ENCODE measurements at places on chromosomes 12 and 14. TPM values are rescaled to one million over a fixed set of nuclear protein-coding genes. Genes with fewer than 3 reads are reported as not detected.

DNA sequence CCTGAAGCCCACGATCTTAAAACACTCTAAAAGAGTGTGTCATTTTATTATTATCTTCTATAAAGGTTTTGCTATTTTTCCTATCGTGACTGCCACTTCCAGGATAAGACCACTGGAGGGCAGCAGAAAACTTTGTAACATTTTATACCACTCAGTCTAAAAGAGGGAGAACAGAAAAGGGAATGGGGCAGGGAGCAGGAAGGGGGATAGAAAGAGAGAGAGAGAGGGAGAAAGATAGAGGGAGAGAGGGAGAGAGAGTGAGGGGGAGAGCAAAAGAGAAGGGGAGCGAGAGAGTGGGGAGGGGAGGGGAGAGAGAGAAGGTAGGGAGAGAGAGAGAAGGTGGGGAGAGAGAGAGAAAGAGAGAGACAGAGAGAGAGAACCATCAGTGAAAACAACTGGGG, 2.0 kb upstream of the ART4 start:
- DNase-seq: no peak

The KDM2B gene
- 10.1 TPM for total RNA-seq

GRCh38 chr12:89154743-89155499, 197.4 kb downstream of the DUSP6 start:
- no peak for DNase-seq

DNA sequence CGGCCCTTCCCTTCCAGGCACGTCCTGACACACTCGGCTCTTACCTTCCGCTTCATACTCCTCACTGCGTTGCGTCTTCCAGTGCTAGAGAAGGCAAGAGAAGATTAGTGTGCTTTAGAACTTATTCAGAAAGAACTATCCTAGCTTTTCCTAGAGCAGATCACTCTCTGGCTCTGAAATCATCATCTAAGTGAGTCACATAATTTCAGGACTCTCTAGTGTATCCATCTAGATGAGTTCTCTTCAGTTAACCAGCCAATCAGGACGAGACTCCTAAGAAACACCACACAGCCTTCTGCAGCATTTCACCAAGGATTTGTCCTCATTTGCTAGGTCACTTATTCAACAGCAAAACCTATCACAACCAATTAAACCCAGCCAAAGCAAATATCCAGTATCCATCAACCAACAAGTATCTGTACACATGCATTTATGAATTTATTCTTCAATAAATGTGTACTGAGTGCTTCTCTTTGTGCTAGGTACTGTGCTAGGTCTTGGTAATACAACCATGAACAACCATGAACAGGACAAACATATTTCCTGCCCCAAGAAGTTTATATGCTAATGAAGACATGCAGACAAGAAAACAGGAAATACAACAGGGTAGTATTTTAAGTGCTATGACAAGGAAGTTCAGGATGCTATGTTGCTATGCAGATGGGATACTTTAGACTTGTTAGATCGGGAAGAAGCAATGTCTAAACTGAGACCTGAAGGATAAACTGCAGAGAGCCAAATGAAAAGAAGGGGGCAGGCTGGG, 52.1 kb downstream of the NIN start:
- DNase-seq: no peak

GRCh38 chr14:89366864-89367778, 49.9 kb downstream of the FOXN3 start:
- no peak for DNase-seq

The OR6J1 gene
- total RNA-seq: not detected

DNA sequence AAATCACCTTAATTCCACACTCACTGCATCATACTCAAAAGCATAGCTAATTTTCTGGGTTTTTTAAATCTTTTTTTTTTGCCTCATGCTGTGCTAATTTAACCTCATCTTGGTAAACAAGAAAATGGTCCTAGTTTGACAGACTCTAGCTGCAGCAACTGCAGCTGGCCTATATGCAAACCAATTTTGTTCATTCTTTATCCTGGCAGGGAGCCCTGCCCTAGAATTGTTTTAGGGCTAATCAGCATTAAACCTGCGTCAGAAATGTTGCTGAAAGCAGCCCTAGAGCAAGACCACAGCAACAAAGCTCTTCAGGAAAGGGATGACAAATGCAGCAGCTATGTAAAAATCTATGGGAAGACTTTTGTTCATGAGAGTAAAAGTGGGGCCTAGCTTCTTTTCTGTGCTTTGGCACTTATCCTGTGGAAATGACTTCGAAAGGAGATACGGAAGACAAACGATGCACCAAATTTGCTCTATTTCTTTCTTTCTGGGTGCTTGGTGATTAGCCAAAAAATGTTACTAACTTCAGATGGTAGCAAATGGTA, 72.2 kb downstream of the DENND5B start:
- no peak for DNase-seq

The LTBP2 gene
- 93.7 TPM for total RNA-seq

DNA sequence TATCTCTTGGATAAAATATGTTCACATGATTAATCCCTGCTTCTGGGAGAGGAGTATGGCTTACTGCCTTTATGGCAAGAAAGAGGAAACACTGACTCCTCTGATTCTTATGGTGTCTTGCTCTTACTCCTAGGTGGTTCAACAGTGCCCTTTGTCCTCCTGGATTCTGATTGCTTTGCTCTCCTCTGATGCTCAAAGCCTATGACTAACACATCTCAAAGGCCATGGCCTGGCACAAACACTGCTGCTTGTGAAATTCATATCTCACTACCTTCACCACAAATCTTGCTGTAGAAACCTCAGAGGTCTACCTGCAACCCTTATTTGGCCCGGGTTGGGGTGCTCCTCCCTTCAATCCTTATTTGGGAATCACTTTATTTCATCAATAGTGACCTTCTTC, 217.2 kb downstream of the C12orf50 start:
- DNase-seq: no peak

The GDF3 gene
- 0.46 TPM for total RNA-seq

DNA sequence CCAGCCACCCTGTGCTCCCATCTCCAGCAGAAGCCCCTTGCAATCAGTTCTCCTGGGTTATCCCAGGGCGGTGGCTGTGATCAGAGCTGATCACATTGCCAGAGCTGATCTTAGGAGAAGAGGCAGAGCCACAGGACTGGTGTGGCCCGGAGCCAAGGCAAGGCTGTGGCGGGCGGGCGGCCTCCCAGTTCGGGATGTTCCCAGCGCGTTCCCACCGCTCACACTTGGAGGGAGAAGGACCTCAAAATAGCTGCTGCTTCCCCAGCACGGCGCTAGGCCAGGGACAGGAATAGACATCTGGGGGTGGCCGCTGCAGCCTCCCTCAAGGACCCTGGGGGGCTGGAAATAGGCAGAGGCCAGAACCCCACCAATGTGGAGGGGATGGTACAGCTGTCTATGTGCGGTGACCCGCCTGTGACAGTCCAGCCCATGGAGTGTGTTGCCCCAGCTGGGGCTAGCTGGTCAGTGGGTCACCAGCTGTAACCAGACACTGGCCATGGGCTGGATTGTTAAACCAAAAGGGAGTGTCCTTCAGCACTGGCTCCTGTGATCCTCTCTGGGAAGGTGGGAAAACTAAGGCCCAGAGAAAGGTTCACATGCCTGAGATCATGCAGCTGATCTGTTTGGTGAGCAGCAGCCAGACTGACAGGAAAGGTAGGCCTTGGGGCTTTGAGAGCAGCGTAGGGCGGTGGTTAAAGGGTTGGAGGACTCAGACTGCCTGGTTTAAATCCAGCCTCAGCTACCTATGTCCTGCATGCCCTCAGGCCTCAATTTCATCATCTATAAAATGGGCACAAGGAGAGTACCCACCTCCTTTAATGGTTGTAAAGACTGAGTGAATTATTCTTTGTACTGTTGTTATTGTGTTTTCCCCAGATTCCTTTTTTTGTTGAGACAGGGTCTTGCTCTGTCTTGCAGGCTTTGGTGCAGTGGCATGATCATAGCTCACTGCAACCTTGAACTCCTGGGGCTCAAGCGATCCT, 8.0 kb upstream of the POP5 start:
- peak; percentile 86 for DNase-seq

The PDZRN4 gene
- not detected for total RNA-seq

DNA sequence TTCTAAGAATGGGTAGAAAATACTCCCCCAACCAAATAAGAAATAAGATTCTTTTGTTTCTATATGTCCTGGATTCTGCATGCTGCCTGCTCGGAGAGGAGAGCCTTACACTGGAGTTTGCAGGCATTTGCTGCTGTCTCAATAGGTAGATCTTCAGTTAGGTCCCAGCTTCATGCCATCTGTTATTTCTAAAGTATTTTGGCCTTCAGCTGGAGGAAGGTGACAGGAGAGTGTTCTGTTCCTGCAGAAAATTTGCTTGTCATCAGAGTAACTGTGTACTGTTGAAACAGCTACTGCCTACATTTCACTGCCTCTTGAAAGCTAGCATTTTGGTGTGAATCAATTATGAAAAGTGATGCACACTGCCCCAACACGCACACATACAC, 966.9 kb downstream of the NRXN3 start:
- DNase-seq: no peak

- DNase-seq: no peak
Measured at GRCh38 chr12:100266585-100266834, 369 bp downstream of the DEPDC4 start.

The RNASE7 gene
- total RNA-seq: not detected

The PPFIBP1 gene
- total RNA-seq: 219 TPM

- DNase-seq: no peak
Measured at GRCh38 chr12:7872566-7873319, at the start of gene SLC2A14. Gene SLC2A14 (minus strand): TSS chr12:7872915. CDS start chr12:7869880, 3,035 bp downstream.

DNA sequence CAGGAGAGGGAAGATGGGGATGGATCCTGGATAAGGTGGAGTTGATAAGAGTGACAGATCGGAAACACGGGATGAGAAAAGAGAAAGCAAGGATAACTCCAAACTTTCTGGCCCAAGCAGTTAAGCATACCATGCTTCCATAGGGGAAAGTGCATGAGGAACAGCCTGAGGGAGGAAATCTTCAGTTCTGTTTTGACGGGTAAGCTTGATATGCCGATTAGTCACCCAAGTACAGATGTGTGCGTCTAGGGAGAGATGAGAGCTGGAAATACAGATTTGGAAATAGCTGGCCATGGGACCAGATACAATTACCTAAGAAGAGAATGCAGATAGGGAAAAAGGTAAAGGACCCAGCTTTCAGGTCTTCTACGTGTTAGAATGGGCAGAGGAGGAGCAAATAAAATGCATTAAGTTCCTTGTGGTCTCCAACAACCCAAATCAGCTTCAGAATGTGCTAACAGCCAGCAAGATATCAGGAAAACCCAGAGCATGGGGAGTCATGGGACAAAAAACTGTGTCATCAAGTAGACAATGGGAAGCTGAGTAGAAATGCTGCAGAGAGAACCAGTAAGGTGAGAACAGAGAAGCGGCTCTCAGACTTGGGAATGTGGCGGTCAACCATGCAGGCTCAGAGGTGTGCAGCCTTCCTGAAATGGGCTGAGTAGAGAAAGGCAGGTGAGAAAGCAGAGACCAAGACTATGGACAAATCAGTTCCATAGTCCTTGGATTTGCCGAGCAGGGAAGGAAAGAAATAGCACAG, 56.3 kb downstream of the PPP1R36 start:
- DNase-seq: no peak

DNA sequence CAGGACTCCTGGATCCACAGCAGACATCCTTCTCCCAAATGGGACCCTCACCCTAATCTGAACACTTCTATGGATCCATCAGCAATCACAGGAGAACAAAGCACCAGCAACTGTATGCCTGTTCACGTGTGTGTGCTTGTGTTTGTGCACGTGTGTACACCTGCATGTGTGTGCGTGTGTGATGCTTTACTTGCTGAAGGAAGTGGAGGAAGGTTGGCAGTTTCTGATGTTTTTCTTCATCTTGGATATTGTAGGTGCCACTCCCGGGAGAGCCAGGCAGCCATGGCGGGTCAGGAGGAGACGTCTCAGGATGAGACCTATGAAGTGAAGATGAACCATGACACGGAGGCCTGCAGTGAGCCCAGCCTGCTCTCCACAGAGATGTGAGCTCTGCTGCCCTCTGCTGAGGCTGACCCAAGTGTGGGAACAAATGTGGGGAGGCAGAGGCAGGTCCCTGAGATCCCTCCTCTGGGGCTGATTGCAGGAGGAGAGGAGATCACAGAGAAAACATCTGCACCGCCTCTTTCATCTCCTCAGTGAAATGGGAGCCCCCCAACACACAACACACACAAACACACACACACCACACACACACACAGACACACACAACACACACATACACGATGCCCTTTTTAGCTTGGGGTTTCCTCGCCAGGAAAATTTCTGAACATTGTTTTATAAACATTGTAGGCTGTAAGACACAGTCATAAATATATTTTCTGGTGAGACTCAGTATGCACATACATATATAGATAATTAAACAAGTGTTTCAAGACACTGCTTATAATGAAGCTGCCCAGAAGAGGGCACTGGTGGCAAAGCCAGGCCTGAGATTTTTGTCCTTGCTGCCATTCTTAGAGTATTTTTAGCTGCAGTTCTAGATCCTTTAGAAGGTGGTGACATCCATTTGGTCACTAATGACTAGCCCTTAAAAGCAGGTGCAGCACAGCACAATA, 112.2 kb upstream of the FKBP4 start:
- no peak for DNase-seq

The NOXRED1 gene
- not detected for total RNA-seq
